Activated CD8-positive, alpha-beta memory T cell treated with anti-CD3 and anti-CD28 coated beads for 1 hour (primary cell): ENCODE measurements at places on chromosomes 3 and 15.

GRCh38 chr3:186212611-186213010 is 103.7 kb upstream of the ETV5 start:
- DNase-seq = no peak

DNA sequence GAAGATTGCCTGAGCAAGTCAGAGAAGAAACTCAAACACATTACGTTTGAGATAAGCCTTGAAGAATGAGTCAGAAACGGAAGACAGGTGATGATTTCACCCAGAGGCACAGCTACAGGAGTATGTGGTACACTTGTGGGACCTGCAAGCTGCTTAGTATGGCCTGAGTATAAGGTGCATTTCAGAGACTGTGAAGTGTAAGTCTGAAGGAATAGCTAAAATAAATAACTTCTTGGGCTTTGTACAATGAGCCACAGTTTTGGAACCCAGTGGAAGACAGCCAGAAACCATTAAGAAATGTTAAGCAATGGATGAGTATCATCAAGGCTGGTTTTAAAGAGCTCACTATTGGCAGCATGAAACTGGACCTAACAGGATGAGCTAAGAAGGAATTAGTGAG is 826.2 kb downstream of the ROBO1 start:
- DNase-seq = no peak

DNA sequence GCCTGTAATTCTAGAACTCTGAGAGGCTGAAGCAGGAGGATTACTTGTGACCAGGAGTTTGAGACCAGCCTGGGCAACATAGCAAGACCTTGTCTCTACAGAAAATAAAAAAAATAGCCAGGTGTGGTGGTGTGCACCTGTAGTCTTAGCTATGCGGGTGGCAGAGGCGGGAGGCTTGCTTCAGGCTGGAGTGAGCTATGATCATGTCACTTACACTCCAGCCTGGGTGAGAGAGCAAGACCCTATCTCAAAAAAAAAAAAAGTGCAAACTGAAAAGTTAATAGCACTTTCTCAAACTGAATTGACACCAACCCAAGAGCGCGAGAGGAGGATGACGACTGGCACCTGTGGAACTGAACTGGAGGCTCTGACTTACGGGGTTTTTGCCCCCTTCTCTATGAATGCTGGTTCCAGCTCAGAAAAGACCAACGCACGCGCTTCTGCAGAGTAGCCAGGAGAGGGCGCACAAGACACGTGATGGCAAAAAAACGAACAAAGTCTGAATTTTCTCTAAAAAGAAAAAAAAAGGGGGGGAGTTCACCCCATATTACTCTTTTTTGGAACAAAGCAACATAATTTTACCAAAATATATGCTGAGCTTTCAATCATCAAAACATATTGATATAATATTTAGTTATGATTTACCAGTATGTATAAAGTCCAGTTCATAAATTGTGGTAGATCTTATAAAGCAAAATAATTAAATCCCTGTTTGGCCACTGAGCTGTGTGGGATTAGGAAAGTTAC is 23.7 kb downstream of the CFAP92 start:
- DNase-seq = peak; percentile 37

DNA sequence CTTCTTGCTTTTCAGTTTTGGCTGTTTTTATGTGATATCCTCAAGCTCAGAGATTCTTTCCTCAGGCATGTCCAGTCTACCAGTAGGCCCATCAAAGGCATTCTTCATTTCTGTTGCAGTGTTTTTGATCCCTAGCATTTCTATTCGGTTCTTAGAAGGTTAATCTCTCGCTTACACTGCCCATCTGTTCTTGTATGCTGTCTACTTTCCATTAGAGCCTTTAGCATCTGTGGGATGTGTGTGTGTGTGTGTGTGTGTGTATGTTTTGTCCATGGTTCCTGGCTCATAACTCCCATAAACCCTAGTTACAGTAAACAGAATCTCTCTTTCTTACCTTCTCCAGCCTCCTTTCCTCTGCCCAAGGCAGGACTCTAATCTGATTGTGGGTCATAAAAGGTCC is 5.1 kb upstream of the SLC22A13 start:
- no peak for DNase-seq

DNA sequence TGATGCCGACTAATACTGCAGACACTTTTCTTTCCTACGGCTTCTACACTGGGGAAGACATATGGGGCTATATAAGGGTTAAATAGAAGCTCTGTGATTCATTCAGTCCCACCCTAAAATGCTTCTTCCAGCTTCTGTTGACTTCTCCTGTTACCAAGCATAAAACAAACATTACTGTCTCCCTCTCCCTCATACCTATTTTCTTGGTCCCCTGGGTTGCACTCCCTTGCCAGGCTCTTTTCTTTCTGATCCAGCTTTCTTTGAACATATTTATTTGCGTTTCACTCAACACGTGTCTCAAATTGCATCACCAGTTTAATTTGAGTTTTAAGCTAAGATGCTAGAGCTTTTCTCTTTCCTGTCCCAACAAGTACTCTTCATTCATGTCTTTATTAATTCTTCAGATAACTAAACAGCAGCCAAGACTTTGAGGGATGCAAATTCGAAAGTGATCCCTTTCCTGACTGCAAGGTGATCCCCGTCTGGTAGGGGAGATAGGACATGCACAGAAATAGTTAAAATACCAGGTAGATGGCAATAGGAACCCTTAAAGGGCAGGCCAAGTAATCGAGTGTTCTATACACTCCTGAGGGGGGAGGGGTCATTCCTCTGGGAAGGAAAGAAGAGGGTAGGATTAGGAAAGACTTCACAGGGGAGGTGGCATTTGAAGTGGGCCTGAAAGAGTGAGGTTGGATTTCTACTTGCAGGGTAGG is 198.6 kb upstream of the BCL6 start:
- DNase-seq = no peak

DNA sequence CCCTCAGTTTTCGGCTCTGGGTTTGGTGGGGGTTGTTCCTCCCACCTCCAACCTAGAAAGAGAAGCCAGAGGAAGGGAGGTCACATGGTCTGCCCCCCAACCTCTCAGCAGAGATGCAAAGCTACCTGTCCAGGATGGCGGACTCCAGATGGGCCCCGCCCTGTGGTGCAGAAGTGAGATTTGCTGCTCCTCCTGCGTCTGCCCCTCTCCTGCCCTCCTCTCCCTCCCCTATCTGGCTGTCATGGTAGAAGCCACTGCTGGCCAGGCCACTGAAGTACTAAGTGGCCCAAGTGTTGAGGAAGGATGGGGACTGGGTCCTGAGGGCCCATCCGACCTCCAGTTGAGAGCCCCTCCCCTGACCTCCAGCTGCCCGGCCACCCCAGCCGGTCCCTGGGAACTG is 2.1 kb upstream of the SEMA3B start:
- DNase-seq = no peak

DNA sequence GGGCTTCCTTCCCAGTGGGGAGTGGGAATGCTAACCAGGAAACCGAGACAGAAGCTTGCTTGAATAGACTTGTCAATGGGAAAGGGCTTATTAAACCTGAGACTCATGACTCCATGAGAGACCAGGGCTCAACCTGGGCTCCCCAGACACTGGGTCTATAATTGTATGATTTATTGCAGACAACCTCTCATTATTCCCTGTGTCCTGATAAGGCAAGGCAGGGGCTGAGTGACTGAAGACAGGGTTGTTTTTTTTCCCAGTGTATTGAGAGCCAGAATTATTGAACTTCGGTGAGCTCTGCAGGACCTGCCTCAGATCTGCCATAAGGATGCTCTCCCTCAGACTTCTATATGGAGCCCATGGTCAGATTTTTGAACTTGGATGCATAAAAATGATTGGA is 79.5 kb upstream of the KLHL25 start:
- DNase-seq = no peak

GRCh38 chr3:12985148-12985547 is 88.1 kb downstream of the IQSEC1 start:
- no peak for DNase-seq
